ENCODE measurements at places on chromosomes 3 and 15. TPM values are rescaled to one million over a fixed set of nuclear protein-coding genes. Genes with fewer than 3 reads are reported as not detected.

GRCh38 chr15:50854601-50855490 lies 53.6 kb upstream of the AP4E1 start:
- DNase-seq = no peak

DNA sequence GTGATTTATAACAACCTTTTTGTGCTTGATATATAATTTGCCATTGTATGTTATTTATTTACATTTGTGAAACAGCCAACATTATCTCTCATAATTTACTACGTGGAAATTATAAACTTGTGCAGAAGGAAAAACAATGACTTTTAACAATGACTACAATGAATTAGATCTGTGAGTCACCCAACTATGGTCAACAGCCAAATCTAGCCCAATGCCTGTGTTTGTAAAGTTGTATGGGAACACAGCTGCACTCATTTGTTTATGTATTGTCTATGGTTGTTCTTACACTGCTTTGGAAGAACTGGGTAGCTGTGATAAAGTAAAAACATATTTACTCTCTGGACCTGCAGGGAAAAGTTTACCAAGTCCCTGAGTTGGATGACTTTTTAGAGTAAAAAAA lies 110.4 kb downstream of the OTOL1 start:
- no peak for DNase-seq

Gene PIF1
- total RNA-seq = 14.7 TPM

Gene LRTM1
- total RNA-seq = not detected

- DNase-seq = no peak
Observed at GRCh38 chr3:65597952-65598413, 440.7 kb downstream of the MAGI1 start.

Gene CTXND1
- not detected for total RNA-seq

- DNase-seq = no peak
Observed at GRCh38 chr15:91915576-91915975, 62.1 kb downstream of the SLCO3A1 start.

DNA sequence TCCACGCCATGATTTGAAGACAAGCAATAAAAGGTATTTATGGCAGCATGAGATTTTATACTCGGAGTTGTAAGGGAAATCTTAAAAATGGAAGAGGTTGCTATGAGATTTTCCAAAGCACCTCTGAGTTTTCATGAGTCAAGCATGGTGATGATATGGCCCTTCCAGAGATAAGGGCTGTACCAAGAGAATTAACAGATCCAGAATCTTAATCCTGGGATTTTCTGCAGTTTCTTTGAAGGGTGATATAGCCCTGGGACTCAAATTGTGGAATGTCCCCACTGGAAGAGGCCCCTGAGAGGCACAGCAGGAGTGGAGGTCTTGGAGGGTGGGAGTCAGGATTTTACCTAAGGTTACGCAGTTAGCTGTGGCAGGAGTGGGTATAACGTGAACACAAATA lies 243.3 kb downstream of the ZNF621 start:
- no peak for DNase-seq

Gene NR2F2
- total RNA-seq = 13.6 TPM

DNA sequence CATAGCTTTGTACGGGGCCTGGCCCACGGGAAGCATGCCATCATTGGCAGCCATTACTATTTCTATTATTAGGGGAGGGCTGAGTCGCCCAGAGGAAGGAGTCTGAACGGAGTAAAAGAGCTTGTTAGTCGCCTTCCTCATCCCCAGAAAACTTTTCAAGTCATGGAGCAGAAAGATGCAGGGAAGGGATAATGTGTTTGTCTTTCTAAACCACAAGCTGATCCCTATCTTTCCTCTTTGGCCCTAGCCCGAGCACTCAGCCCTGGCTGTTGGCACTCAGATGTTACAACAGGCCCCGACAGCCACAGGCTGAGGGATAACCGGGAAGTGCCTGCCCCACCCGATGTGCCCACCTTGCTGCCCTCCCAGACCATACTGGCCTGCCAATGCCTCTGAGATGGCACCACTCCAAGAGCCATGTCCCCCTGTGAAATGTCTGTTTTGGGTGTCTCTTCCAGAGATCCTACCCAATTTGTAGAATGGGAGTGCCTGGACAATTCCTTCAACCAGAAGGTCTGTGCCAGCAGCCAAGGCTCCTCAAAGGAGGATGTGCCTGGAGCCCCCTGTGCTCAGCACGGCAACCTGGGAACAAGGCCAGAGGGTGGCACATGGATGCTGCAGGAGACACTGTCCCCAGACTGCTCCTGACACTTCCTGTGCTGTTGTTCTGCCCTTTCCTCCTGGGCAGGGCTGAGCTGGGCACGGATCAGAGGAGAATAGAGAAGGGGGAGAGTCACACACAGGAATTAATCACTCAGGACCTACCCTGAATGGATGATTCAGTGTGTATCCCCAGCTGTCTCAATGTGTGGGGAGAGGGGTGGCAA lies 10.8 kb downstream of the PAK6 start:
- DNase-seq = no peak

DNA sequence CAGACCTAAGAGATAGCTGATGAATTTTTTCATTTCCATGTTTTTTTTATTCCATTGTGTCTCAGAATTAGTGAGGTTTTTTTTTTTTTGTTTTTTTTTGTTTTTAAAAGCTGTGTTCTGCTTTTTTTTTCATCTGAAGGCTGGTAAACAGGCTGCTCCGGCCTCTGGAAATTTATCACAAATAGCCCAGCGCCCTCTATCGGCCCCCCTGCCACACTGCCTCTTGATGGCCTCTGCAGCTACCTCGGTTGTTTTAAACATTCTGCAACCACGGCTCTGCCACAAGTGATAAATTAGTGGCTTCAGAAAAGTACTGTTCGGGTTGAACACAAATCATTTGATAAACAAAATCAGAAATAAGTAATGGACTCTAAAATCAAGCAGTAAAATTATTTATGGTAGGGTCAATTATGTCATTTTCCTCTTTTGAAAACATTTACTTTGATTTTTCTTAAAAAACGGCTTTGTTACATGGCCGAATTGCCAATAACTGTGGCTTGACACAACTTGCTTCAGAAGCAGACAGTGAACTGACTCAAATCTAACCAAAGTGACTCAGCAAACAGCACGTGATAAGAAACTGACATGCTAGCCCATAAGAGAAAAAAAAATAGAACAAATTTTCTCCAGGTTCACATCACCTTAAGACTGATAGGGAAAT lies 87.8 kb downstream of the RSL24D1 start:
- no peak for DNase-seq

GRCh38 chr3:97992547-97993173 lies 20.4 kb upstream of the RIOX2 start:
- no peak for DNase-seq

Gene C2CD4A
- 3.2 TPM for total RNA-seq

GRCh38 chr3:15556512-15556911 lies 35.0 kb upstream of the COLQ start:
- DNase-seq = no peak

DNA sequence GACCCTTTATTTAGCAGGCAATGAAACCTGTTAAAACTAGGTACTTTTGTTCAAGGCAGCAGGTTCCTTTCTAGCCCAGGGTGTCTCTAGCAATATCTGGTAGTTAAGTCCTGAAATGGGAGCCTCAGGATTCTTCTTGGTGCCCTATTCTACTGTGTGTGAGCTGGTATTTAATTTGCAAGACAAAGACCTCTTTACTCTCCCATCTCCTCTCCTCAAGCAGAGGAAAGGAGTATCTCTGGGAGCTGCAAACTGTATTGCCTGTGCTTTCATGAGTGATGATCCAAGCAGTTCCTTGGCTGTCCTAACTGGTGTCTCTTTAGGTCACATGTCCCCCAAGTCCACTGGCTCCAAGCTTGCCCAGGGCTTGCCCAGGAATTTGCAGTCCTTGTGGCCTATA lies 188.2 kb downstream of the SI start:
- DNase-seq = no peak

- DNase-seq = no peak
Observed at GRCh38 chr3:124779116-124779515, 48.9 kb downstream of the UMPS start.

GRCh38 chr3:110459021-110459420 lies 612.6 kb upstream of the NECTIN3 start:
- DNase-seq = no peak

GRCh38 chr15:67174864-67175573 lies 79.4 kb downstream of the AAGAB start:
- DNase-seq = peak; percentile 60

GRCh38 chr15:87567406-87568030 lies 689.0 kb downstream of the NTRK3 start:
- no peak for DNase-seq

Gene RHOV
- total RNA-seq = 0.07 TPM

DNA sequence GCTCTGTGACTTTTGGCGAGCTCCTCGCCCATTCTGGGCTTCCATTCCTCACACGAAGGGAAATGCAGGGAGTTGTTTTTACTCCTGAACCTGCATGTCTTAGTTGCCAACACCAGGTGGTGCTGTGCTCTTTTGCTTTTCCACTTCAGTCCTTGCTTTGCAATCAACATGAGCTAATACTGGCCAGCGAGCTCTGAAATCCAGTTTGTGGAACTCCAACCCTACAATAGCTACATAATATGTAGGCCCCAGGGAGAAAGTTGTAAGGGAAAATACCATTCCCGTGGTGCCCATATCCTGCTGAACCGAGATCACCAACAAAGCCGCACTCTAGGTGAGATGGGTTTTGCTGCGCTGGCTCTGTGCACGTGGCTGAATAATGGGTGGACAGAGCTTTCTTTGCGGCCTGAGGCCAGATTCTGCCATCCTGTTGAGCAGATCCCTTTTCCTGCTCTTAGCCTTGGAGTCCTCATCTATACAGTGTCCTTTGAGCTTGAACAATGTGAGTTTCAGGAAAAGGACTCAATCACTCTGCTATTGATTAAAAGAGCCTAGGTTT lies 25.0 kb downstream of the LSM3 start:
- DNase-seq = peak; percentile 55

DNA sequence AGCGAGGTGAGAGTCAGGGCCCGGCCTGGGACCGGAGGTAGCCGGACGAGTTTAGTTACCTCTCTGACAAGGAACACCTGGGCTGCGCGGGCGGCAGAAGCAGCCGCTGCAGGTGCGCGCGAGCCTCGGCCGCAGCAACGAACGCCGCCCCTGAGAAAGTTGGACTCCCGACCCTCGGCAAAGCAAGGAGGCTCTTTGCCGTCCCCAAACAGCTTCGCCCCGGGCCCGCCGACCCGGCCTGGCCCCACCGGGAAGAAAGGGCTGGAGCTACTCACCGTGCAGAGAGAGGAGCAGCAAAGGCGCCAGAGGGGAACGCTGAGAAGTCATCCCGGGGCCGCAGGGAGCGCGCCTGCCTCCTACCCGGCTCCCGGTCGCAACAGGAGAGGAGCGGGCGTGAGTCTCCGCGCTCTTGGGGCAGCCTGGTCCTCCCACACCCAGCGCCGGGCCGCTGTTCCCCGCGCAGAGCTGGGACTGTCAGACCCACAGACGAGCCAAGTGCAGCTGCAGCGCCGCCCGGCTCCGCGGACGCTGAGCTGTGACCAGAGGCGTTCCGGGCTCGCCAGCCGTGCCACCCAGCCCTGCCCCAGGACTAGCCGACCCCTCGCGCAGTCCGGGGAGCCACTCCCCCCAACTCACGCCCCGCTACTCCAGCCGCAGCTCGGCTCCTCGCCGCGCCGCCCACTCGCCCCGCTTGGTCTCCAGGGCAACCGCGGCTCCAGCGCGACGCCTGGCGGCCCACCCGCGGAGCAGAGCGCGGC lies at the start of gene IGSF11:
Gene IGSF11 (minus strand): TSS at position 591 of the 758 bp plus-strand sequence. CDS start 264 bp downstream, at position 327.
- peak; percentile 1 for DNase-seq

GRCh38 chr3:59538753-59539432 lies 489.1 kb upstream of the CFAP20DC start:
- no peak for DNase-seq

DNA sequence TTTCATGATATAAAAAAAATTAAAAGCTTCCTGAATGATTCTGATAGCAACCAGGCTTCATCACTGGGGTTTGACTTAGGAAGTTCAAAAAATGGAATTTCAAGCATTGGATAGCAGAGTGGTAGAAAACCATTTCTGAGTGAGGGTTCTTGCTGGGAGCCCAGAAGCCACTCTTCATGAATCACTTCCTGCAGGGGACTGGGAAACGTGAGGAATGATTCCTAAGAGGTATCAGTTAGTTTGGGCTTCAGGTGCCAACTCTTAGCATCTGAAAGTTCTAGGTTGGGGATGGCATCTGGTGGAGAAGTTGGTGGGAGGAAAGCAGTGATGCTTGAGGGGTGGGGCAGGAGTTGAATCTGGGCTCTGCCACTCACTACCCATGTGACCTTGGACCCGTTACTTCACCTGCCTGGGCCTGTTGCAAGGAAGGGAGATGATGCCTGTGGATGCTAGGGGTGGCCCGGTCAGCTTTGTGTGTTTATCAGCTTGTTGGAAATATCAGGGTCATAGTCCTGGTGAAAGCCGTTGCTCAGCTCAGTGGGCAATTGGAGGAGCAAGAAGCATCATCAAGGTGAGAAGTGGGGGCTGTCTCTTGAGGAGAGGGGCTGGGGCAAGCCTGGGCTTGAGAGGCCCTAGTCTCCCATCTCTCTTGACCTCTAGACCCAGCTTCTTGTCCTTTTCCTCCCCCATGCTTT lies 37.0 kb upstream of the TNFAIP8L3 start:
- no peak for DNase-seq

DNA sequence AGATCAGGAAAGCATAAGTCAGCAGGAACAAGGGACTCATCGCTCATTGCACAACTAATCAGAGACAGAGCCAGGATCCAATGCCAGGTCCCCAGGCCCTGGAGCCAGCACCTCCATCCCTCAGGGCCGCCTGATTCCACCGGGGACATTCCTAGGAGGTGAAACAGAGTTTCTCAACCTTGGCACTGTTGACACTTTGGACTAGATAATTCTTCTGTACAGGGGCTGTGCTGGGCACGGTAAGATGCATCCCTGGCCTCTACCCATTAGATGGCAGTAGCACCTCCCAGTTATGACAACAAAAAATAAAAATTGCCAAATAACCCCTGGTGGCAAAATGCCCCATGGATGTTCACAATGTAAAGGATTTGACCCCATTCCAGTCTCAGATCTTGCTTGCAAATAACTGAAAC lies 127.7 kb downstream of the MTHFS start:
- no peak for DNase-seq

Gene CCR8
- total RNA-seq = not detected

GRCh38 chr3:177374323-177374722 lies 177.0 kb upstream of the TBL1XR1 start:
- no peak for DNase-seq

Gene VWA5B2
- total RNA-seq = not detected

DNA sequence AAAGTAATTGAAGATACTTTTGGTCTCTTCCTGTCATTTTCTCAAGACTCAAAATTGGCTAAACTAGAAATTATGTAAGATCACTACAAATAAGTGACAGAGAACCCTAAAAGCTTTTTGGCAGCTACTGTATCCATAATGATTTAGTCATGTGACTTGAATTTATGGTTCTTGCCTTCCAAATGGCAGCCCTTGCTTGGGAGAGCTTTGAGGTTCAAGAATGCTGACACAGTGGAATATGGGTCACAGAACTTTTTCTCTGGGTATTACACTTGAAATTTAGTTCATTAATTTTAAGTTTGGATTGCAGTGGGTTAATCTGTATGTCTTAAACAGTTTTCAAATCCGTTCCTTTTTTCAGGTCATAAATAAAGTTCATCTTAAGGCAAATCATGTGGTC lies 14.0 kb downstream of the LMLN start:
- no peak for DNase-seq

Gene FSD2
- not detected for total RNA-seq

GRCh38 chr3:116591236-116591635 lies 118.3 kb upstream of the TUSC7 start:
- no peak for DNase-seq

- no peak for DNase-seq
Observed at GRCh38 chr15:40128766-40129660, 20.3 kb upstream of the BMF start.

Gene MED12L
- 0.11 TPM for total RNA-seq

Gene CCDC39
- not detected for total RNA-seq

Gene ANKRD34C
- not detected for total RNA-seq

Measured in pulmonary artery endothelial cell (primary cell).